ENCODE measurements at places on chromosomes 4 and X.

DNA sequence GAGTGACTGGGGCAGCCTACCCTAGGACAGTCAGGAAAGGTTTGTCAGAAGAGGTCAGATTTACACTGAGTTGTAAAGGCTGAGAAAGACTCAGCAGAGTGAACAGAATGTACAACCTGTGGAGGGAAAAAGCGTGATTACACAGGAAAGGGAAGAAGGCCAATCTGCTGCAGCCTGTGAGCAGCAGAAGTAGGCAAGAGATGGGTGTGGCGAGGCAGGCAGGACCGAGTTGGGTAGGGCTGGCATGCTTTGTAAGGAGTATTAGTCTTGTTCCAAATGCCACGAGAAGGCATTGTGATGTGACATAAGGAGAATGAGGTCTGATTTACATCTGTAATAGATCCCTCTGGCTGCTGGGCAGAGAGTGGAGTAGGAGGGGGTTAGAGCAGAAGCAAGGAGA lies 12.6 kb downstream of the SGMS2 start:
- DNase-seq = no peak

GRCh38 chr4:51859476-51860031 lies 16.6 kb downstream of the DCUN1D4 start:
- no peak for DNase-seq

DNA sequence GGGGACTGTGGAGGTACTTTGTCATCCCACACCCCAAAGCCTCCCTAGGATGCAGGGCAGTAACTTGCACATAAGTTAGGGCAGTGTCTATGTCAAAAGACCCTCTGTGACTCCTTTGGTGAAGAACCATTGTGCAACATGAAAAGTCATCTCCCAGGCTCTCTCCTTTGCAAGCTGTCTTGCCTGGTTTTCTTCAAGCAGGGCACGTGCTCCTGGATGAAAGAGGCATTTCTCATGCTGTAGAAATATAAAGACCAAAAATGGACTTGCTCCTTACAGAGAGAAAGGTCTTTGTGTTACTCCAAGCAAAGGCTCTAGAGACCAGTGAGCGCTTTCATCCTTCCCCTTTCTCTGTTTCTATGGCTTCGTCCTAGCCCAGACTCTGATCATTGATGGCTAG lies 44.9 kb downstream of the PLAC1 start:
- DNase-seq = no peak

DNA sequence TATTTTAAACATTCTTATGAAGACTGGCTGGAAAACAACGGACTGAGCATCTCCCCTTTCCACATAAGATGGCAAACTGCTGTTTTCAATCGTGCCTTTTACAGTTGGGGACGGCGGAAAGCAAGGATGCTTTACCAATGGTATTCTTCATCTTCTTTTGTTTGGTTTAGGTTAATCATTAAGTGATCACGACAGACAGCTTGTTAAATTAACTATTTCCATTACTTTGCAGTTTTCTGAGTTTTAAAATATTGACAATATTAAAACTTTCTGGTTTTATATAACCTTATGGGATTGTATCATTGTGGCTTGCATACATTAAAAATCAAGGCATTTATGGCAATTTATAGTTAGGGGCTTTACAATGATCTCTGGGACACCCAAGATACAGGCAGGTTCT lies 3.8 kb downstream of the MBTPS2 start:
- no peak for DNase-seq

DNA sequence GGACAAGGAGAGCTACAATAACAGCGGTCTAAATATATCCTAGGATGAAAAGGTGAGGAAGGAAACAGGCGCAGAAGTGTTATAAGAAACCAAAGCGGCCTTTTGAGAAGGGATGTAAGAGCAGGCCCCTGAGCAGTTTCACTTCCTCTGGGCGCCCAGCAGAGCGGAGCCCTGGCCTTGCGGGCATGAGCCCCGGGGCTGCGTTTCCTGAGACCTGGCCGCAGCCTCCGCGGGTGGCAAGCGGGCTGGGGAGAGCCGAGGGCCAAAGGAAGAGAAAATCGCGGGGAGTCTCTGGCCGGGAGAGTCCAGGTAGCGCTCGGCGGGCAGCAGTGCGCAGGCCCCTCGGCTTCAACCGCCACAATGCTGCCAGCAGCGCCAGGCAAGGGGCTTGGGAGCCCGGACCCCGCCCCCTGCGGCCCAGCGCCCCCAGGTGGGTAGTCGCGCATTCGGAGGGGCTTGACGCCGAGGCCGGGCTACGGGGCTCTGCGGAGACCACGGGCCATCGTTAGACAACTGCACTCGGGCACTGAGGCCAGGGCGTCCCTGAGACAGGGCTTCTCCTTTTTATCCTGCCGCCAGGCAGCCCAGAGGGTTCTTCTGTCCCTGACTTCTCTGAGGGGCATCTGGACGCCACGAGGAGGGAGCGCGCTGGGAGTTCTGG lies at the start of gene BANK1:
Gene BANK1, plus strand, starts transcription at position 210 of the 661 bp plus-strand sequence. Its CDS starts 151 bp downstream, at position 361.
- no peak for DNase-seq

DNA sequence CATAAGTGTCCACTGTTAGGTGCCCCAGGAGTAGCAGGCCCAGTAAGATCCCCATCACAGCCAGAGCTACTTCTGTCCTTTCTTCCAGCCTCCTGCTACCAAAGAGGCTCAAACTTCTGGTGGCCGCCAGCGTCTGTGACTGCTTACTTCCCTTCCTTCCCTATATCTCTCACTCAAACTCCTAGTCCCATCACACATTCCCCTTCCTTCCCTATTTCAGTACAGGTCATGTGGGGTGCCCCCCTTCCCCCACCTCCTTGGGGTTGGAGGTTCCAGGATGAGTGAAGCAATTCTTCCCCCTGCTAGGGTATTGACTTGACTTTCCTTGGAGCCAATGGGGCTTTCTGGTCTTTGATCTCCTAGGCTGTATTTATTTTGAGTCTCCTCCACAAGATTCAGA lies at the start of gene VSIG4:
Gene VSIG4, minus strand, starts transcription at position 137 of the 400 bp plus-strand sequence. Its CDS starts 82 bp downstream, at position 55.
- no peak for DNase-seq

GRCh38 chr4:7423801-7424552 lies 10.8 kb downstream of the PSAPL1 start:
- no peak for DNase-seq
